ENCODE measurements at places on chromosomes 11 and 22. TPM values are rescaled to one million over a fixed set of nuclear protein-coding genes. Genes with fewer than 3 reads are reported as not detected.

SAA1 gene
- total RNA-seq: 1.2 TPM

ANO5 gene
- 17.5 TPM for total RNA-seq

CBX7 gene
- total RNA-seq: 159 TPM

ACTN3 gene
- total RNA-seq: not detected

ENTHD1 gene
- total RNA-seq: not detected

DNAJB7 gene
- not detected for total RNA-seq

FXYD6 gene
- total RNA-seq: 78.9 TPM

MB gene
- 3.0 TPM for total RNA-seq

PTPN5 gene
- 3.6 TPM for total RNA-seq

POLA2 gene
- total RNA-seq: 16.6 TPM

DNA sequence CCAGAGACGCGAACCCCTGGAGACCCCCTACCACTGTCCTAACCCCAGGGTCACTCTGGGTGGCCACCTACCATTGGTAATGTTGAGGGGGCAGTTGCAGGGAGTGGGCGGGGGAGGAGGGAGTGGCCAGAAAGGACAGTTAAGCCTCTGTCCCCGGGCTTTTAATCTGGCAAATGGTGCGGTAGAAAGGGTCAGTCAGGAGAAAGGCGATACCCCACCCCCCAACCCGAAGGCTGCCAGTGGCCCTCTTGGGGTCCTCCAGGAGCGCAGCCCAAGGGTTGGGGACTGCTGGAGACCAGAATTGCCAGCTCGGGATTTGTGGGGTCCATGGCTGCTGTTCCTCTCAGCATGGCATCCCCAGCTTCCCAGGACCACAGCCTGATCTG, 742 bp downstream of the P2RY2 start:
- DNase-seq: no peak

DNA sequence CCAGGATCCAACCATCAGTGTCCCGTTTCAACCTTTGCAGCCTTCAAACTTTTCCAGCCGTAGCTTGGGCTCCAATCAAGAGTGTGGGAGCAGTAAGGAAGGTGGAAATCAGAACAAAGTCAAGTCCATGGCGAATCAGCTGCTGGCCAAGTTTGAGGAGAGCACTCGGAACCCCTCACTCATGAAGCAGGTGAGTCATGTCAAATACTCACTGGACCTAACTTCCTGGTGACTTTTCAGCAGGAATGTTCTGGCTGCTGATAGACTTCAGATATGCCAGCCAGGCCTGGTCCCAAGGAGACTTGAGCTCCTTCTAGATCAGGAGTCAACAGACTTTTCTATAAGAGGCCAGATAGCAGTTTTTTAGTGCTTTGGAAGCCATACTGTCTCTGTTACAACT, 129.0 kb downstream of the MICAL2 start:
- no peak for DNase-seq

- no peak for DNase-seq
These were observed 344.2 kb downstream of the SHANK2 start for GRCh38 chr11:70908223-70908622.

- DNase-seq: no peak
These were observed 38.5 kb downstream of the NELL1 start for GRCh38 chr11:20707876-20708275.

DNA sequence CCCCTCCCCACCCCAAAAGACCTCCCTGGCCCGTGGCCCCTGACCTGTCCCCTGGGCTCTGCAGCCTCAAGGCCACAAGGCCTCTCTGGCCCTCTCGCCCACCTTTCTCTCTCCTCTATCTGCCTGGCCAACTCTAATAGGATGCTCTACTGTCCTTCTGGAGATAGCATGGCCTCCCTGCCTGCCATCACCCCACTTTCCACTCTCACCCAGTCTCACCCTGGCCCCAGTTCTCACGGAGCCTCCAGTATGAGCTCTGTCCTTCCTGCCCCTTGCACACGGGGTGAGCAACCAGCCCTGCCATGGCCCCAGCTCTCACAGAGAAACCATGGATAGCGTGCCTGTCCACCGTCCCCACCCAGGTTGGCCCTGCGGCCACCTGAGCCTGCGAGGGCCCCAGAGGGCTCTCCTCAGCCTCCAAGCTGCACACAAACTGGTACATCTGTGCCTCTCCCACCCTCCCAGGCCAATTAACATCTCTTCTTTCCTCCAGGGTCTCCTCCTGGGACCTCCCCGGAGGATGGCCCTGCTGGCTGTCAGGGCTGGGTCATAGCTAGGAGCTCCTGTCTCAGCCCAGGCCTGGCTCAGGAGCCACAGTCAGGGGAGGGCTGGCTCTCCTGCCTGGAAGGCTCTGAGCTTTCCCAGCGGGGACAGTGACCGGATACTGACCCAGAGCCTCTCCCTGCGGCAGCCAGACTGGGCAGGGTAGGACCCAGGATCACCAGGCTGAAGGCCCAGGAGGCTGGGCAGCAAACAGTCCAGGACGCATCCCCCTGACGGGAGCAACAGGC, 22.3 kb downstream of the RTN4R start:
- no peak for DNase-seq

DNA sequence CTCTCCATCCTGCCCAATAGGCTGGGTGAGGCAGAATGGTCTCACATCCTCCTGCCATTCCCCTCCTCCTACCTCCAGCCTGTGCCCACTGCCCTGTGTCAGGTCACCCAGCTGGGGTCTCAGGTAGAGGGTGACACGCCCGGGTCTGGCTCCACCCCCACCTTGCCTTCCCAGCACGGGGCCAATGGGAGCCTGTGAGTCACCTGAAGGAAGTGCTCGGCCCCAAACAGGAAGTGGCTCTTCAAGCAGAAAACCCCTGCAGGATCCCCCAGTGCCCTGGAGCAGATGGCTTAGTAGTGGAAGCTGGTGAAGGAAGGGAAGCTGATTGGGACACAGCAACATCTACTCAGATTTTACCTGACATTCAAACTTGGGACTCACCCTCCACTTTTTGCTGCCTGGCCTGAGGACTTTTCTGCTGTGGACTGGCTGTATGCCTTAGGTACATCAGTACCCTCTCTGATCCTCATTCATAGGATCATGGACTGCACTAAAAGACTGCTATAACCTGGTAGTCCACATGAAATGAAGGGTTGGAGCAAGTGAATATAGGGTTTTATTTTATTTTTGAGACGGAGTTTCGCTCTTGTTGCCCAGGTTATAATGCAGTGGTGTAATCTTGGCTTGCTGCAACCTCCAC, 33.4 kb downstream of the GDPD5 start:
- no peak for DNase-seq

- DNase-seq: no peak
These were observed 81.8 kb upstream of the SYN3 start for GRCh38 chr22:33139937-33140336.

GRCh38 chr22:23548501-23549197, 31.4 kb downstream of the IGLL1 start:
- DNase-seq: no peak

GRCh38 chr11:84799112-84799511, 828.0 kb downstream of the DLG2 start:
- no peak for DNase-seq

- no peak for DNase-seq
These were observed 8.9 kb upstream of the SEPTIN5 start for GRCh38 chr22:19705181-19705934.

DNA sequence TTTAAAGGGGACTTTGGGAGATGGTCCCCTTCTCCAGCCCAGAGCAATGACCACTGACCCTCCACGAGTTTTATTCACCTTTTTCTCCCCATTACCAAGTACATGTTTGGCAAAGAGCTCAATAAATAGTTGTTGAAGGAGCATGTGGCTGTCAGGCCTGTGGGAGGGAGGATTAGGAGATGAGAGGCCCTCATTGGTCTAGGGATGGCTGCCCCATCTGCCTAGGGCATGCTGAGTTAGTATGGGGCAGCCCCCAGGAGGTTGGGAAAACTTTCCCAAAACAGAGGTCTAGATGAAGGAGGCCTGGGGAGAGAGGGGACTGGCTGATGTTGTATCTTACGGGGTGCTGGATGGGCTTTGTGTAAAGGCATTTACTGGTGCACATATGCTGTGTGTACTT, 10.6 kb downstream of the MAFF start:
- no peak for DNase-seq

- no peak for DNase-seq
These were observed 25.2 kb downstream of the FAM76B start for GRCh38 chr11:95764267-95764898.

DNA sequence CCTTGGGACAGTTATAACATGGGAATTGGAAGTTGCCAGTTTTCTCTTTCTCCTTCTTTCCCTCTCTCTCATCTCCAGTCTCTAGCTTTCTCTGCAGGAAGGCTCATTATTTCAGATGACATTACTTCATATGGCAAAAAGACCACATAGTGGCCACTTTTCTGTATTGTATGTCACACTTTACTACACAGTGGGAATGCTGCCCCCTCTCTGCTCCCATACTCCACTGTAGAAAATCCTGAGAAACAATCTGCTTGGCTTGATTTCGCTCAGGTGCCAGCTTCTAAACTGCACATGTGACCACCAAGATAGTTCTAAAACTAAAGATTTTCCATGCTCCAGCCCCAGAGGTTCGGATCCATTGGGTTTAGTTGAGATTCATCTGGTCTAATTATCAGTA, 860.7 kb upstream of the CCDC90B start:
- no peak for DNase-seq

DNA sequence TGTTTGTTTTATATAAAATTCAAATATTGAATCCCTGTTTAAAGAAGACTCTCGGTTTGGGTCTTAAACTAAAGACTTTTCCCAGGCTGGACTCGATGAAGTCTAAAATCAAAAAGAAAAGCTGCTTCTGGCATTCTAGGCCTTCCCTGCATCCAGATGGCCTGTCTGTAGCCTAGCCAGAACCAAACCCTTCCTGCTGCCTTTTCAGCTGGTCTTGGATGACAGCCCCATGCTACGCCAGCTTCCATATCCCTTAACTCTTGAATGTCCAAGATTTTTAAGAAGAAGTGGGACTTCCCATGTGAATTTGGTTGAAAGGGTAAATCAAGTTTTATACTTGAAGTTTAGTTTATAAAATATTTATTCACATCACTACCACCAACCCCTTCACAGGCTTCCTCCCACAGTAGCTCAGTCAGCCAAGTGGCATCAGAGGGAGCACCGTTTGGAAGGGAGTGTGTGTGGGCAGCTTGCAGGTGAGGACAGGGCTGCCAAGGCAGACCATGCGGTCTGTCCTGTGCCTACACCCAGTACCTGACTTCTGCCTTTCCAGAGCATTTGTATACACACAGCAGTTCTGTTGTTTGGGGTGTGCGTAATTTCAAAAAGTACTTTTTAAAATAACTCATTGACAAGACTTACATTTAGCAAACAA, 18.2 kb upstream of the PSMA1 start:
- DNase-seq: no peak

DNA sequence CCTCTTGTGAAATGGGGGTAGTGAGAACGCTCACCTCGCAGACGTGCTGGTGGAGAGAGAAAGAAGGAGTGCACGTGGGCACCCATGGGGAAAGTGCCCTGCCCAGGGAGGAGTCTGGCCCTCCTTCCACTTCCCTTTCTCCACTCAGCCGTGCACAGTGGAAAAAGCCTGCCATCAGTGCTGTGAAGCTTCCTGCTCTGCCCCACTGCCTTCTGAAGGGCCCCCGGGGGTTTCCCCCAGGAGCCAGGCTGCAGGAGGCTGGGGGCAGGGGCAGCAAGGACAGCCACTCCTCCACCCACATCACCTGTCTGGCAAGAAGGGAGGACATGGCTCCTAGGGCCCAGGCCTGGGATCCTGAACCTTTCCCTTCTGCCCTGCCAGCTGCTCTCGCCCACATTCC, 7.6 kb downstream of the TP53I11 start:
- no peak for DNase-seq
